ENCODE measurements at places on chromosomes 16 and 17. TPM values are rescaled to one million over a fixed set of nuclear protein-coding genes. Genes with fewer than 3 reads are reported as not detected.

The TRPV3 gene
- 1.1 TPM for polyA plus RNA-seq

The KRT222 gene
- 0.12 TPM for polyA plus RNA-seq

The MC1R gene
- polyA plus RNA-seq: 4.9 TPM

The ITGB3 gene
- polyA plus RNA-seq: 21.8 TPM

The DYNC1LI2 gene
- 174 TPM for polyA plus RNA-seq

The C16orf95 gene
- polyA plus RNA-seq: 5.6 TPM

The PRAC1 gene
- polyA plus RNA-seq: not detected

The CCL13 gene
- not detected for polyA plus RNA-seq

The KRT12 gene
- 0.37 TPM for polyA plus RNA-seq

The STAT5A gene
- 5.0 TPM for polyA plus RNA-seq

The CCL7 gene
- not detected for polyA plus RNA-seq

The HS3ST2 gene
- polyA plus RNA-seq: 0.48 TPM

GRCh38 chr16:28983644-28984043 lies 1.2 kb upstream of the LAT start:
- no peak for DNase-seq

- DNase-seq: no peak
Measured at GRCh38 chr16:3687021-3687420, 30.3 kb downstream of the TRAP1 start.

DNA sequence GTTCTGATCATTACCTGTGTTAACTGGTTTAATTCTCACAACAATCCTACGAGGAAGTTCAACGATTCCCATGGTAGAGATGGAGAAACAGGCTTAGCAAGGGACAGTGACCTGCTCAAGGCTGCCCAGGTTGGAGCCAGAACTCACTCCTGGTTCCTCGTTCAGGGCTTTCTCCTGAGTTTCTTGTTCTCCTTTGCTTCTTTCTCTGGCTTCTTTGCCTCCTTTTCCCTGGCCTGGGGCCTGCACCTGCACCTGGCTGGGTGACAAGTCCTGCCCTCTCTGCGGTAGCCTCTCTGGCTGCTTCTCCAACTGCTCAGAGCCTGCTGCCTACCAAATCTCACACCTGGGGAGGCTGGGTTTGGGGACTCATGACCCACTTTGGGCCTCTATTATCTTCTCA lies 2.8 kb downstream of the CCL22 start:
- no peak for DNase-seq

DNA sequence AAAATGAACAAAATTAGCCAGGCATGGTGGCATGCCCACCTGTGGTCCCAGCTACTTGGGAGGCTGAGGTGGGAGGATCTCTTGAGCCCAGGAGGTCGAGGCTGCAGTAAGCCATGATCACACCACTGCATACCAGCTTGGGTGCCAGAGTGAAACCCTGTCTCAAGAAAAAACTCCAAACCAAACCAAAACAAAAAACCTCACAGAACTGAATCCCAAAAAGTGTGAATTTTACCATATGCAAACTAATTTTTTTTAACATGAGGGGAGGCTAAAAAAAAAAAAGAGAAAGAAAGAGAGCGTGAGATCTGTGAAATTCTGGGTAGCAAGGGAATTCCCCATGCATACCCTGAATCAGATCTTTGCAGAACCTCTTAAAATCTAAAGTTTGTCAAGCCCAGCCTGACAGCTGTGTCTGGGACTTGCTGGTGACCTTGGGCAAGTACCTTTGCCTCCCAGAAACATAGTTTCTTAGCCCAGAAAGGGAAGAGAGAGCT lies 17.1 kb upstream of the CDH1 start:
- DNase-seq: no peak

GRCh38 chr16:53281280-53281679 lies 153.0 kb upstream of the RBL2 start:
- DNase-seq: no peak

DNA sequence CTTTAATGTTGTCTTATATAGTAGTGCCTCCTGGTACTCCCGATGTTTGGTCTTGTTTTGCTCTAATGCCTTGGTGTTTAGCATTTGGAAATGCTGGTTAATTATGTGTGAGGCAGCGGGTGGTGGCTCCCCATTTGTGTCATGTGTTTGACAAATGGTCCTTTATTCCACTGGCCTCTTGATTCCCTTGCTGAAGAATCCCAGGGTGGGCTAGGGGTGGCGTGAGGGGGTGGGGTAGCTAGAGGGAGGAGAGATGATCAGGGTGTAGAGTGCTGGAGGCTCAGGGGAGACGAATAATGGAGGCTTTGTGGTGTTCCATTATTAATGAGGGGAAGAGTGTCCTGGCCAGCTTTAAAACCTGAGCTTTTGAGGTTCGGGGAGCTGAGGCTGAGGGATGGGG lies 5.4 kb downstream of the DYNLL2 start:
- DNase-seq: no peak

DNA sequence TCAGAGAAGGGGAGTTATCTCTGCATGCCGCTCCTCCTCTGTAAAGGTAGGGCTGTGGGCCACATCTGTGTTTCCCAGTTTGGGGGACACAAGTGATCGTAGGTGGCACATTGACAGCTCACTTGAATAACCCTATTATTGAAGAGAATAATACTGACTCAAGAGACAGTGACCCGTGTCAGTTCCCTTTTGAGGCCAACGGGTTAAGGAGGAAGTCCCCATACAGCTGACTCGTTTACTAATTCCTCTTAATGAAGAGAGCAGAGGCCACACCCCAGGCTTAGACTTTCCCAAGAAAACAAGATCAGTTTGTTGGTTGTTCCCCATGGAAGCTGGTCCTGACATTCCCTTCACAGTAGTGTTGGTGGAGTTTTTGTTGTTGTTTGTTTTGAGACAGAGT lies 33.0 kb downstream of the IL4R start:
- no peak for DNase-seq

DNA sequence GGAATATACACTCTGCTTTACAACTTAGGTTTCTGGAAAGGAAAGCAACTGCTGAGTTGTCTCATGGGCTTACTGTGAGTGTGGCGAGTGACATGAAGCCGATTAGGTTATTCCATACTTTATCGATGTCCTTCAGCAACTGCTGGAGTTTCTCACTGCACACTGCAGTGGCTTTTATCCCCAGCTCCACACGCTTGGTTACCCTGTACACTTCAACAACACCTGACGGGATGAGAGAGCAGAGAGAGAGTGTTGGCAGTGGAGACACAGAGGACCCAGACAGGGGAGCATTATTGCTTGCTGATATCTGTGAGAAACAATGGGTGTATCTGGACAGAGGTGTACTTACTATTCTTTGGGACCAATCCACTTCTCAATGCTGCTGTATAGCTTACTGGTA lies 46.2 kb downstream of the DUSP14 start:
- DNase-seq: no peak

DNA sequence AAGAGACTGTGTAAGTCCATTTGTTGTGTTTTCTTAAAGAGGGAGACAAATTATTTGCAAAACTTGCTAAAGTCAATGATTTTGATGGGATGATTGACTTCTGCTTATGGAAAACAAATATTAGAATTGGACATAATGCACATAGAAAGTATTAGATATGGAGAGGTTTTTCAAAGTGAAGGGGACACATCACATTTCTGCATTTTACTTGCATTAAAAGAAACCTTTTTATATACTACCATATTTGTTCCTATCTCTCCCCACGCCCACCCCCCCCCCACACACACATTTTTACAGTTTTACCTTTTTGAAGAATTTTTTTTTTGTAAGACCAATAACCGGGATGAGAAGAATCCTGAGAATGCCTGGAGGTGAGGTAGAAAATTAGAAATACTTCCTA lies 8.6 kb upstream of the OR4D2 start:
- no peak for DNase-seq

DNA sequence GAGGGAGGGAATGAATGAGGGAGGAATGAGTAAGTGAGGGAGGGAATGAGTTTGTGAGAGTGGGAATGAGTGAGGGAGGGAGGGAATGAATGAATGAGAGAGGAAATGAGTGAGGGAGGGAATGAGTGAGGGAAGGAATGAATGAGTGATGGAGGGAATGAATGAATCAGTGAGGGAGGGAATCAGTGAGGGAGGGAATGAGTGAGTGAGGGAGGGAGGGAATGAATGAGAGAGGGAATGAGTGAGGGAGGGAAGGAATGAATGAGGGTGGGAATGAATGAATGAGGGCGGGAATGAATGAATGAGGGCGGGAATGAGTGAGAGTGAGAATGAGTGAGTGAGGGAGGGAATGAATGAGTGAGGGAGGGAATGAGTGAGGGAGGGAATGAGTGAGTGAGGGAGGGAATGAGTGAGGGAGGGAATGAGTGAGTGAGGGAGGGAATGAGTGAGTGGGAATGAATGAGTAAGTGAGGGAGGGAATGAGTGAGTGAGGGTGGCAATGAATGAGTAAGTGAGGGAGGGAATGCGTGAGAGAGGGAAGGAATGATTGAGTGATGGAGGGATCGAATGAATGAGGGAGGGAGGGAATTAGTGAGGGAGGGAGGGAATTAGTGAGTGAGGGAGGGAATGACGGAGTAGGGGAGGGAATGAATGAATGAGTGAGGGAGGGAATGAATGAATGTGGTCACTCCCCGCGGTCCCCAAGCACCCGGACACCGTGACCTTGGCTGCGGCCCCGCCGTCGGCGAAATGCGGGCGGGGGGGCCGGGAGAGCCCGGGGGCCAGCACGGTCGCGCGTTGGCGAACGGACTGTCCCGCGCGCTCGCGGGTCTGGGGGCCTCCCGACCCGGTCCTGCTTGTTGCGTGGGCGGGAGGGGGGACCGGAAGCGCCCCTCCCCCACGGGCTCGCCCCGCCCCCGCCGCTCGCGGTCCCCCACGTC lies 1.1 kb upstream of the UBE2I start:
- no peak for DNase-seq

- DNase-seq: no peak
Measured at GRCh38 chr17:76820039-76820438, 48.2 kb upstream of the MGAT5B start.

DNA sequence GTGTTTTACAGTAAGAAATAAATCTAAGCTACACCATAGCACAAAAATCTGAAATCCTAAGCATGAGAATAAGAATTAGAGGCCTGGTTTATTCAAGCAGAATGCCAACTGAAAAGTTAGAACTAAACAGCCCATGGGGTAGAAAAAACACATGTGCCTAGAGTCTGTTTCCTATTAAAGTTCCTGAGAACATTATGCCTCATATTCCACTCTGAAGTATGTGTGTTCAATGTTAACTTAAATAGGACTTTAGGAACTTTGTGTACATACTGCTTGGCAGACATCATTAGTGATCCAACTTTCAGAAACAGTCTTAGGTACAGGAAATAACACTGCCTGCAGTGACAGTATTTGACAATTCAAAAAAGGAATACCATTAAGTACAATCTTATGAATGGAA lies 18.2 kb downstream of the HEATR6 start:
- DNase-seq: no peak

DNA sequence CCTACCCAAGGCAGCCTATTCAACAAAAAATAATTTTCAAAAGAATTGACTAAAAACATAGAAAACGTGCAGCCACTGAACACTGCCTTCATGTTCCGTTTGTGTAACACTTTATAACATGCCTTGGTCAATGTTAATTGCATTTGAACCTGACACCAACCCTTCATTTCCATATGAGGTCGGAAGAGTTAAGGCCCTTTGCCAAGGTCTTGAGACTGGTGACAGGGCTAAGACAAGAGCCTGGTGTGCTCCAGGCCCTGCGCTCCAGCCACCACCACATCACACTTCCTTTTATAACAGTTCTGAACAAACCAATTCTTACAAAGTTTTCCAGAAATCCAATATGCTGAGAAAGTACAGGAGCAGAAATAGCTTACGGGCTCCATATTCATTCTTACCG lies 4.2 kb downstream of the BBS2 start:
- no peak for DNase-seq

DNA sequence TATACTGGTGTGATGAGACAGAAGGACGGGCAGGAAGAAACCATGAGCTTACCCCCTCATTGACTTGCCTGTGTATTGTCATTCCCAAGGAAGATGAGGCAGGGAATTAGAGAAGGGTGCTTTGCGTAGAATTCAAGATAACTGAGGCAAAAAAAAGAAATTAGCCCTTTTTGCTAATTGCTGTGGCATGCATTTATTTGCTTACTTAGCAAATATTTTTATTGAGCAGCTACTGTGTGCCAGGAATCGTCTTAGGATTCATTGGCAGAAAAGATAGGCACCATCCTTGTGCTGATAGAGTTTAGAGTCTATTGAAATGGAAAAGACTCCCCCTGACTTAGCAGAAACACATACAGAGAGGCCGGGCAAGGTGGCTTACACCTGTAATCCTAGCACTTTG lies 541.9 kb downstream of the TMEM114 start:
- no peak for DNase-seq

DNA sequence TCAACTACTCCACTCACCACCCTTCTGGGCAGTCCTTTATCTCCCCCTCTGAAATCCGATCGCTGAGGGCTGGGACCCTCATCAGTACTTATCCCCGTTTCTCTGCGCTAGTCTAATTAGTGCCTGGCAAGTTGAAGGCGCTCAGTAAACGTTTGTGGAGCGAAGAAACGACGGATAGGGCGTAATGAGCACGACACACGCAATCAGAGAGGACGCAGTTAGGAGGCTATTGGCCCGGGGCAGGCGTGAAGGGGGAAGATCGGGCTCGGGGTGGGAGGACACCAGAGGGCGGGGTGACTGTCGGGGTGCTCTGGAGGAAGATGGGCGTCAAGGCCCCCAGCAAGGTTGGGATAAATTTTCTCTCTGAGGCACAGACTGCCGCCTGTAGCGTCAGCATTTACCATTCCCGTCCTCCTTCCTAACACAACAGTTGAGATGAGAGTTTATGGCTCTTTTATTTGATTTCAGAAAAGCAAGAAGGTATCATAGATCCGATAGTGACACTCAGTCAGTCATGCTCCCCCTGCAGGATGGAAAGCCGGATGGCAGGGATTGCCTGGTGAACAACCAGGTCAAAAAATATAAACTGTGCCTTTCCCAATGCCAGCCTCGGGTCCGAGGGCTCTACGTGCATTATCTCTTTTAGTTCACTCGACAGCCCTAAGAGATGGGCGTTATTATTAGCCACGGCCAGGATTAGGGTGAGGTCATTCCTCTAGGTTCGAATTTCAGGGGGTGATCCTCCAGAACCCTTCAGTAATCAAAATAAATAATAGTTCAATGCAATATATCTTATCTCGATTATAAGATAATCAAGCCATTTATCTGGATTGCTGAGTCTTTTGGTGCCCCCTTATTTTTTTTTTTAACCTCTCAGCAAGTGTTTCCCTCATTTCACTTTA lies 9.5 kb upstream of the ARL4D start:
- DNase-seq: peak; percentile 83

- peak; percentile 77 for DNase-seq
Measured at GRCh38 chr16:83995754-83996153, 27.7 kb downstream of the NECAB2 start.

DNA sequence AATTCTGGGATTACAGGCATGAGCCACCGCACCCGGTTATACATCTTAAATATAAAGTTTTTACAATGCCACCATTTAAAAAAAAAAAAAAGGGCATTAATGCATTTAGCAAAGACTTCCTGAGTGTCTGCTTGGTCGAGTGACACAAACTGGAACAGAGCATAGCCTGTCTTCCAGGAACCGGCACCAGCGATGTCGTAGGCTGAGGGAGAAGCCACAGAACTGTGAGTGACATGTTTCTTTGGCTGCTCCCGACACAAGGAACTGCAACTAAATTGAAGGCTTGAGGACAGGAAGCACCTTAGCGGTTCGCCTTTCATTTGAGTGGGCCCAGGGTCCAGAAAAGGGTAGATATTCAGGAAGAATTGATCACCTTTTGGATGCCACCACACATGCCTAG lies 717.8 kb downstream of the MAF start:
- no peak for DNase-seq

- DNase-seq: no peak
Measured at GRCh38 chr17:28509789-28510188, 3.6 kb downstream of the FOXN1 start.

Data from left kidney (tissue), 8 donors.